CD4-positive, CD25-positive, alpha-beta regulatory T cell (primary cell): ENCODE measurements at places on chromosomes 3 and 15.

GRCh38 chr15:41512940-41513505 is 604 bp downstream of the LTK start:
- peak; percentile 21 for DNase-seq

- DNase-seq = no peak
These were observed 33.0 kb upstream of the ACTC1 start for GRCh38 chr15:34828145-34828911.

GRCh38 chr3:161393803-161394202 is 22.5 kb upstream of the SPTSSB start:
- no peak for DNase-seq

DNA sequence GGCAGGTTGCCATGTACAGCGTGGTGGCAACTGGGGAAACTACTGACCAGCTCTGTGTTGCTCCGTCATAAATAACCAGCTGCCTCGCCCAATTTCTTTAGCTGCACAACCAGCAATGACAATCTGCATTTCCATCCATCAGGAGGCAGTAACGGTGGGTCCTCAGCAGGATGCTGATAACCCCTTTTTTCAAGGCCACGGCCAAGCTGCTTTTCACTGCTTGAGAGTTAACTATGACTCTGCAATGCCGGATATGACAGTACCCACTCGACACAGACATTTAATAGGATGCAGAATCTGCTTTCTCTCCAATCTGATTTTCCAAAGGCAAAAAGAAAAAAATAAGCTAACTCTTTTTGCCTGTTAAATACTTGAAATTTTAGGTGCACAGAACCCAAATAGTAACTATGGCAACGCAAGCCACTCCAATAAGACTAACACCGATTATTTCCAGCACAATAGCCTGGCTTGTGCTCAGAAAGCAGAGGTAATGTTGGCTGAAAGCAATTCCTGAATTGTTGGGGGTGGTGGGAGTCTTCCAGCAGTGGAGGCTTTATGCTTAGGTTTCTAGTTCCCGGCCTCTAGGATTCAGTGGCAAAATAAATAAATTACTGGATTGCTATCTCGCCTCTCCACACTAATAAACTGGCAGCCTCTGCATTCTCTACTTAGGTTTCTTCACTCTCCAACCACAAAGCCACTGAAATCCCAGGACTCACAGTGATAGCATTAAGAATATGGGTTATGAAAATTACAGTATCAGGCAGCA is 31.2 kb upstream of the SRGAP3 start:
- no peak for DNase-seq
